Smooth muscle cell of trachea (primary cell): ENCODE measurements at places on chromosomes 12 and 14. TPM values are rescaled to one million over a fixed set of nuclear protein-coding genes. Genes with fewer than 3 reads are reported as not detected.

LRTM2 gene
- not detected in 2 replicates for total RNA-seq

LTA4H gene
- 103 and 110 TPM in 2 replicates for total RNA-seq

ANO6 gene
- 43.5 and 56.6 TPM in 2 replicates for total RNA-seq

CCDC60 gene
- total RNA-seq: not detected in 2 replicates

DBX2 gene
- not detected in 2 replicates for total RNA-seq

TAS2R14 gene
- 2.3 and 4.1 TPM in 2 replicates for total RNA-seq

CPNE6 gene
- total RNA-seq: not detected in 2 replicates

CCDC184 gene
- 0.15 and 0.33 TPM in 2 replicates for total RNA-seq

DIABLO gene
- 79.4 and 83.3 TPM in 2 replicates for total RNA-seq

LPAR5 gene
- not detected in 2 replicates for total RNA-seq

ANAPC7 gene
- 40.0 and 56.6 TPM in 2 replicates for total RNA-seq

NKX2-1 gene
- total RNA-seq: not detected in 2 replicates

KLRD1 gene
- 0.15 and 0.66 TPM in 2 replicates for total RNA-seq

RHOJ gene
- 1.9 and 2.0 TPM in 2 replicates for total RNA-seq

AQP5 gene
- not detected in 2 replicates for total RNA-seq

CPNE8 gene
- 10.6 and 16.4 TPM in 2 replicates for total RNA-seq

CELA1 gene
- total RNA-seq: not detected in 2 replicates

KCNH3 gene
- under 0.01 and 0.33 TPM in 2 replicates for total RNA-seq

PRPH gene
- 0.66 and 2.6 TPM in 2 replicates for total RNA-seq

JKAMP gene
- total RNA-seq: 69.0 and 102 TPM in 2 replicates

PLXNC1 gene
- total RNA-seq: 6.8 and 27.5 TPM in 2 replicates
